ENCODE measurements at places on chromosomes 3 and 15.

DNA sequence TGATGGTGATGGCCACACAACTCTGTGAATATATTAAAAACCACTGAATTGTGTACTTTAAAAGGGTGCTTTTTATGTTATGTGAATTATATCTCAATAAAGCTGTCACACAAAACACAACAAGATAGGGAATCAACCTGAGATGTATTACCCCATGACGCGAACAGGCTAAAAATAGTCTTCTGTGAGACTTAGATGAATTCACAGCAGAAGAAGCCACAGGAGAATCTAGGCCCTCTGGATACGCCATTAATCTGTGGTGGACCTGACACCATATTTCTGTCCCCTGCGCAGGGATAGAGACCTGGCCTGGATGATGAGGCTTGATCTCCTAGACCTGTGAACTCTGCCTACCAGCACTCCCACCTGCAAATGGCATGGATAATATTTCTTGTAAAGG is 146.0 kb upstream of the HACD2 start:
- DNase-seq, result no peak

DNA sequence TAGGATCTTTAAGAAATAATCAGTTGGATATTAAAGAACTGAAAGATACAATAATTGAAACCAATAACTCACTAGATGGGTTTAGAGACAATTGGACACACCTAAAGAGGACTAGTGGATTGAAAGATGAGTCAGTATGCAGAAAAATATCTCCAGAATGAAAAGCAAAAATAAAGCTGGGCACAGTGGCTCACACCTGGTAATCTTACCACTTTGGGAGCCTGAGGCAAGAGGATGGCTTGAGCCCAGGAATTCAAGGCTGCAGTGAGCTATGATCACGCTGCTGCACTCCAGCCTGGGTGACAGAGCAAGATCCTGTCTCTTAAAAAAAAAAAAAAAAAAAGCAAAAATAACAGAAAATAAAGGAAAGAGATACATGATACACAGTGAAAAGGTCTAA is 37.4 kb upstream of the CCDC174 start:
- no peak for DNase-seq

GRCh38 chr15:70248116-70249025 is 150.7 kb upstream of the TLE3 start:
- DNase-seq, result no peak

DNA sequence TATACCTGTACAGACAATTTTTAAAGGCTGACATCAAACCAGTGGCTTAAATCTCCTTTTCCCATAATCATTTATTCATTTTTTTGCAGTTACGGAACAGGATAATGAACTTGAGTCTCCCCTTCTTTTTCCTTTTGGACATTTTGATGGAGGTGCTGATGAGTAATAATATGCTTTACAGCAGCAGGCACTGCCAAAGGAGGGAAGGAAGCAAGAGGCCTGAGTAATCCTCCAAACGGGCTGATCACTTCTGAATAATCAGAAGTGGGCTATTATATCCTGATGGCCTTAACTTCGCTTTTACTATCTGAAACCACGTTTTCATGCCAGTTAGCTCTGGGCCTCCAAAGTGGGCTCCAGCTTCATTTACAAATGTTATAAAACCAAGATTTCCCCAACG is 527.2 kb downstream of the FOXP1 start:
- DNase-seq, result no peak

GRCh38 chr3:50125541-50126286 is 29.4 kb upstream of the SEMA3F start:
- DNase-seq, result no peak

DNA sequence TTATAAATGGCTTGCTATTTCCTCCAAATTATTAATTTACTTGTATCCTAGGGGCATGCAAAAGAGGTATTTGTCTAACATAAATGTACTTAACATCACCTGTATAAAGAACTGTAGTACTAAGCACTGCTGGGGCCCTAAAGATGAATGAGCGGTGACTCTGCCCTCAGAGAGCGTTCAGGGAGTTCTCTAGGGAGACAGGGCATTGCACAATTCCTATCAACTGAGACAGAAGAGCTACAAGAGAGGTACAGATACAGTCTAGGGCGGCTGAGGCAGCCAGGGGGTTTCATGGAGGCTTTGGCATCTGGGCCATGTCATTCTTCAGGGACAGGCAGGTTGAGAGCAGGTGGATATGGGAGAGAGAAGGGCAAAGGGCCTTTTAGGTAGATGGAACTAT is 39.9 kb upstream of the PARL start:
- no peak for DNase-seq
